Mesothelial cell of epicardium (in vitro differentiated cells): ENCODE measurements at places on chromosomes 3 and 15.

DNA sequence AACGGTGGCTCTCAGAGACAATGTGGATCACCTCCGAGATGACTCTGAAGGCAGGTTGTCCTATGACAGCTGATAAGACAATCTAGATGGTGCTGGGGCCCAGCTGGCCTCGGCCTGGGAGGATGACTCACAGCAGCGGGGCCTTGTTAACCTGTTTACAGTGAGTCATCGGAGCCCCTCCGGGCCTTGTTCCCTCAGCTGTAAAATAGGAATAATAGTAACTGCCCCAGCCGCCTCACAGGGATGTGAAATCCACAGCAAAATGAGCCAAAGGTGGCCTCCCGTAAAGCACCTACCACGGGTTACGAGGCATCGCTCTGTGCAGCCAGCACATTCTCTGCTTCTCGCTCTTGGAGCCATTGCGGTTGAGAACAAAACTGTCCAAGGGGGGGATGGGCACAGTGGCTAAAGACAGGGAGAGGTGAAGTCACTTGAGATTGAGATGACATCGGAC, 88.6 kb upstream of the RASGRF1 start:
- DNase-seq = no peak

- no peak for DNase-seq
Measured at GRCh38 chr3:120512655-120513054, 61.9 kb upstream of the FSTL1 start.

DNA sequence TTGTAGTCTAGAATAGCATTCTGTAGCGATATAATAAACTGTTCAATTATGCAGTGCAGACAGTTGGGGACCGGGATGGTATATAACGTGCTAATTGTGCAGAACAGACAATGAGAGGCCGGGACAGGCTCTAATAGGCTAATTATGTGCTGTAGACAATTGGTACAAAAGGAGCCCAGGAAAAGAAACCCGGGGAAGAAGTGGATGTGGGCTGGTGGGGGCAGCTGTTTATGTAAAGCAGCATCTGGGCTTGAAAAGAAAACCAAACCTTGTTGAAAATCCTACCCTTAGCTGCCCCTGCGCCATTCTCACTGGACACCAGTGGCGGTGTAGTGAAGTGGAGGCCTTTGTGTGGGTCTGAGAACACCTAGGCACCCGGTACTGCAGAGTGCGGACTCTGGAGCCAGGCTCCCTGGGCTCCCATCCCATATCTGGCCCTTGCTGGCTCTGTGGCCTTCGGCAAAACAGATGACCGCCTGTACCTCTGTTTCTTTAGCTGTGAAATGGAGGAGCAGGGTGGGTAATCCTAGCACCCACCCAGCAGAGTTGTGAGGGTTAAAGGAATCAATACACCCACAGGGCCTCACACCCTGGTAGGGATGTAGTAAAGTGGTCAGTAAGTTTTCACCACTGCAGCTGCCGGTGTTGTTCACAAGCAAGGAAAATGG, 51.5 kb downstream of the CMTM6 start:
- no peak for DNase-seq

DNA sequence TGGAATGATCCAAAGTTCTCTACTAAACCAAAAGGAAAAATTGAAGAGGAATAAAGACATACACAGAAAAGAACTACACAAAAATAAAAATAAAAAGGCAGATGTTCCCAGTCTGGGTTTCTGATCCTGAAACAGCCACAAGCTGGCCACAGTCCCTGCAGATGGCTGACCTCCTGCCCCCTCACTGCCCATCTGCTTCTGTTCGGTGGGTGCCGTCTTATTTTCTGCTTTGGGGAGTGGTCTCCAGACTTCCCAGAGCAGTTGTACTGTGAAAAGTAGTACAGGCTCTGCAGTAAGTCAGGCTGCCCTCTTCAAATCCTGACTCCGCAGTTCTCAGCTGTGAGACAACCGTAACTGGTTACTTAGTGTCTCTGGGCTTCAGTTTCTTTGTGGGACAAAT, 94.5 kb downstream of the ARNT2 start:
- DNase-seq = no peak

GRCh38 chr3:127475391-127475790, 115.1 kb downstream of the TPRA1 start:
- DNase-seq = no peak

GRCh38 chr3:160400030-160400701, 716 bp downstream of the SMC4 start:
- peak; percentile 57 for DNase-seq
